Left renal cortex interstitium (tissue), 4 donors: ENCODE measurements at places on chromosomes 12 and 14. TPM values are rescaled to one million over a fixed set of nuclear protein-coding genes. Genes with fewer than 3 reads are reported as not detected.

Gene ARHGEF25
- 38.2 TPM for polyA plus RNA-seq

Gene SOX5
- polyA plus RNA-seq, result 8.6 TPM

Gene HOXC12
- not detected for polyA plus RNA-seq

Gene VEZT
- 90.3 TPM for polyA plus RNA-seq

DNA sequence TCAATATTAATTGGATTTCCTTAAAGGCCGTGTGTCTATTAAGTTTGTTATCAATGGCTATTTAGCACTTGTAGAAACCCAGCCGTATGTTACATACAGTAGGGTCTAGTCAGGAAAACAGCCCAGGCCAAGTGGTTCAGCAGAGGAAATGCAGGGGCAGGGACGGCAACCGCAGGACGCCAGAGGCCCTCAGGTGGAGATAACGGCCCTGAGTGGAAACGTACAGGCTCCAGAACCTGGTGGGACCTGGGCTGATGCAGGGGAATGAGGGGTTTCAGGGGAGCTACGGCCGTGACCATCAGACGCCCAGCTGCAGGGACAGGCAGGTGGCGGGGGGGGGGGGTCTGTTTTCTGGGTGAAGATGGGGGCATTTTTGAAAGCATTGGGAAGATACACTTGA is 3.7 kb upstream of the ANKLE2 start:
- DNase-seq, result no peak

DNA sequence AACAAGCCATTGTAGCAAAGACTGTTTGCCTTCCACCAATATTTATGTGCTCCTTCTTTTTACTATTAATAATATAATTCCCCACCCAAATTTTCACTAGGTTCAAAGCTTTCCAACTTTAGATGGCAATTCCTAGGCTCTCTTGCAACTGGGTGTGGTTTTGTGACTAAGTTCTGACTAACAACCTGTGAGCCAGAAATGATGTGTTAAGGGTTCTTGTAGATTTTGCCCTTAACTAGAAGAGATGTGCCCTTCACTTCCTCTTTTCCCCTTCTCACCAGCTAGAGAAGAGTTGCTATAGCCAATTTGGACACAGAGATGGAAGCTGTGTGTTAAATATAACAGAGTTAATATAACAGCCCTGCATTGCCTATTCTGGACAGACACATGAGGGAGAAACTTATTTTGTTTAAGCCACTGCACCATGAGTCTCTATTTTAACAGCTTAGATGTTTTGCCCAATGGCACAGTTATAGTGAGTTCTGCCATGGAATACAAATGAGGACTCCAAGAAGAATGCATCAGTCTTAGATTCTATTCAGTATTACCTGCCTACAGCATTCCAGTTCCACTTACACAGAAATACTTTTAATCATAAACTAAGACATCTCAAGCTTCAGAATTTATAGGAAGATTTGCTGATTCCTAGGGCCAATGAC is 216.2 kb downstream of the DUSP6 start:
- DNase-seq, result no peak

DNA sequence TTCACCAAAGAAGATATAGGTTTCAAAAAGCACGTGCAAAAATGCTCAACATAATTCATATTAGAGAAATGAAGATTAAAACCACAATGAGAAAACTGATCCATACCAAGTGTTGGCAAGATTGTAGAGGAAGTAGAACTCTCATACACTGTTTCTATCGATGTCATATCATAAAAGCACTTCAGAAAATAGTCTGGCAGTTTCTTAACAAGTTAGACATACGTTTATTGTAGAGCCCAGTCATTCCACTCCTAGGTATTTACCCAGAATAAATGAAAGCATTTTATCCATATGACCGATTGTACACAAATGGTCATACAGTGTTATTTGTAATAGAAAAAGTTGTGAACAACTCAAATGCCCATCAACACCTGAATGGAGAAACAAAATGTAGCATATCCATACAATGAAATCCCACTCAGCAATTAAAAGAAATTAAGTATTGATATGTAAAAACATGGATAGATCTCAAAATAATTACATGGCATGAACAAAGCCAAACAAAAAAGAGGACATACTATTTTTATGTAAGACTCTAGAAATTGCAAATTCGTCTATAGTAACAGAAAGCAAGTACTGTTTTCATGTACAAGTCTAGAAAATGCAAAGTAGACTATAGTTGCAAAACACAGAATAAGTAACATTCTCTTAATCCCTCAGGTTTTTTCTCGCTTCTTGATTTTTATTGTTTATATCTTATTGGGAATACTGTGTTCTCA is 41.0 kb downstream of the USP15 start:
- DNase-seq, result no peak

DNA sequence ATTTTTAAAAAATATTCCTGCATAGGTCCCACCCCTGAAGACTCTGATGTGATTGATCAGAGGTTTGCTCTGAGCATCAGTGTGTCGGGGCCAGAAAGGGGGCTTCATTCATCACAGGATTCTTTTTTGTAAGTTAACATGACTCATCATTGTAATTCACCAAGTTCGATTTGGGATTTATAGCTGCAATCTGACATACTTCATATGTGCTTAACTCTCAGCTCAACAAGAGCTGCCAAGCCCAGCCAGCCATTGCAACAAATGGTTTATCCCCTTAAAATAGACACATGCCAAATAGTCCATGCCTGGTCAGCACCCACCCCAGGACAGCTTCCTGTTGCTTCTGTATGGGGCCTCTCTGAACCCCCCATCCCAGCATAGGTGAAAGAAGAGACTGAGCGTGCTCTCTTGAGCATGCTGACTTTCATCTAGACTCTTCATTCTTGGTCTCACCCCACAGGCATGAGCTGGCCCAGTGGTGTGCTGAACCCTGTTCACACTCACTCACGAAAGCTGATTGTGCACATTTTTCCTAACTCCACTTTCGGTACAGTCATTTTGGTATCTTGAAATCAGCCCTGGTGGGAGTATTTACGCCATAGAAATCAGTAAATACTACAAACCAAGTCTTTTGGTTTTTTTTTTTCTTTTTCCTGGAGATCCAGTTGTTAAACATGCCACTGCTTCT is 101.4 kb downstream of the STAB2 start:
- DNase-seq, result no peak

DNA sequence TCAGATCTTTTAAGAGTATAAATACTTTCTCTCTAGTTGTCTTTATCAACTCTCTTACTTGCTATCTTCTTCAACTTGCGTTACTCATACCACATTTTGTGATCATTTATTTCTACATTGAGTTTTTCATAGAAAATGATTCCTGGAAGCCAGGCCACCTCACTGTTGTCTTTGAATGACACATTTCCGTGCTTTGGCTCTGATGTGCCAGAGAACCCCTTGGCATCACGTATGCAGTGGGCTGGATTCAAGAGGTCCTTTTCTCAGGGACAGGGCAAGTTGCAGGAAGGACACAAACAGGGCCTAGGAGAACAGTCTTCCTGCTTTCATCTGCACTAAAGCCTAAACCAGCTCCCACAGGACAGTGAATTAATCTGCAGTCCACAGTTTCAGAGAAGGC is 70.3 kb upstream of the PYGL start:
- no peak for DNase-seq

GRCh38 chr14:77885367-77885766 is 85.5 kb downstream of the ADCK1 start:
- DNase-seq, result no peak

GRCh38 chr14:104705340-104706047 is 16.1 kb downstream of the INF2 start:
- no peak for DNase-seq

GRCh38 chr14:21768875-21769257 is 95.2 kb upstream of the OR4E1 start:
- DNase-seq, result no peak

GRCh38 chr14:99224948-99225347 is 47.0 kb downstream of the BCL11B start:
- DNase-seq, result no peak

DNA sequence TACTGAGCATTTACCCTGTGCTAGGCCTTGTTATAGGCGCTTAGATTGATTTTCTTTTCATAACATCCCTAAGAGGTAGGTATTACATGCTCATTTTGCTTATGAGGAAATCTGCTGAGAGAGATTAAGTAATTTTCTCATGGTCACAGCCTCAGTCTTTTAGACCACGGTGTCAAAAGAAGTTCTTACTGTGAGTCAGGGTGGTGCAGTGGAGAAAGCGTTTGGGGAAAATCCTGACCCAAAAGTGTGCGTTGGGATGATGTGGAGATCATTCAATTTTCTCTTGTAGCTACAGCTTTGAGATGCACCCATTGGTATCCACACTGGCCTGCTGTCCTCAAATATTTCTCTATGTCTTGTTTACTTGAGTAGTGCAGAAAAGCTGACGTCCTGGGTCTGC is 8.2 kb downstream of the ANG start:
- no peak for DNase-seq
